ENCODE measurements at places on chromosomes 13 and 19. TPM values are rescaled to one million over a fixed set of nuclear protein-coding genes. Genes with fewer than 3 reads are reported as not detected.

The UBL5 gene
- 327 TPM for total RNA-seq

DNA sequence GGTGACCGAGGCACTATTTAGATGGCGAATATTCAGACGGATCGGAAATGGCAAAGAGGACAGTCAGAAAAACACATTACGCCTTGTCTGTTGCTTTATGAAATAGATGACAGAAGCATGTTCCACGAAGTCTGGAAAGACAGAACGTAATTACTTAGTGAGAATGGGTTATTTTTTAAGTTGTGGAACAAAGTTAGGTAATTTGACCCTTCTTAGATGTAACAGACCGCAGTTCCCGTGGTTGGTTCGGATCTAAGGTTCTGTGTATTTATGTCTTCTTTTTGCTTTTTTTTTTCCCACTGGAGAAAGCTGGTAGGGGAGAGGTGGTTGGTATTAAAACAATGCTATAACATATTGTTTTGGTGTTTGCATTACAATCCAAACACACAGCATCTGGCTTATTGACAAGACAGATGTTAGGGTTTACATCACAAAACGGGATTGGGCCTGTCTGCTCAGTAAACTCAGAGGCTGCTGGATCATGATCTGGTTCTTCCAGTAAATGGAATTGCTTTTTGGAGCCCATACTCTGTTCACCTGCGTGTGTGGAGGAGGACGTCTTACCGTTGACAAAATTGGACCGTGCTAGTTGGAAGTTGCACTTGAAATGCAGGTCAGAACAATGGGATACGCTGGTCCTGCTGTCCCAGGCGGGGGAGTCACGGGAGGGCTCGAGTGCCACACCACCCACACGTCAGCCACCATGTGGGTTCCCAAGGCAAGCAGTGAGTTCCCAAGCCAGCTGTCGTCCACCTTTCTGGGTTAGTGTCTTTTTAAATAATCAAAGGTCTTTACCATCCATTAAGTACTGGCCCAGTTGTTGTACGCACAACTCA, 13.8 kb downstream of the ATP11A start:
- DNase-seq = no peak

DNA sequence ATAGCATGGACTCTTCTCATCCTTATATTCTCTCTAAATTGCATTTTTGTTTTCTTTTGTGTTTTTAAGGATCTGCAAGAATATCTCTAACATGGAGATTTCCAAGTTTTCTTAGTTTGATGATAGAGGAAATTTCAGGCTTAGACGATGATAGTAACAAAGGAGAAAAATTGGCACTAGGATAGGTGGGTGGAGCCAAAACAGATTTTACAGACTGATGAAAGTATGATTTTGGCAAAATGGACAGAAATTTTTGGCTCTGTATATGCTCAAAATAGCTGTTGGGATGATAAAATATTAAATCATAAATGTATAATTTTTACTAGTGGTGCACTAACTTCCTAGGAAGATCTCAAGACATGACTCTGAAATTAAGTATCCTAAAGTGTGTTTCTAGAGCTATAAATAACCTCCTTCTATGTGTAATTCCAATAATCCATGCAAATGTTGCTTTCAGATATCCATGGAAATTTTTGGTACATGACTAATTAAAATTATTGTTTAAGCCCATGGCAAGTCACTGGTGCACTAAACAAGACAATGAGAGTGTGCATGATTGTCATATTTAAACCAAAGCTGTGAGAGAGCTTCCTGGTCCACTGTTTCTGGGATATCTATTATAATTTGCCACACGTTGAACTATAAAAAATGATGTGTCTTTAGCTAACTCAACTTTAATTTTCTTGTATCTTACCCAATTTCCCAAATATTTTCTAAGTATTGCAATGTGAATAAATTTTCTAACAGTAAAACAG, 55.8 kb upstream of the NBEA start:
- DNase-seq = no peak

DNA sequence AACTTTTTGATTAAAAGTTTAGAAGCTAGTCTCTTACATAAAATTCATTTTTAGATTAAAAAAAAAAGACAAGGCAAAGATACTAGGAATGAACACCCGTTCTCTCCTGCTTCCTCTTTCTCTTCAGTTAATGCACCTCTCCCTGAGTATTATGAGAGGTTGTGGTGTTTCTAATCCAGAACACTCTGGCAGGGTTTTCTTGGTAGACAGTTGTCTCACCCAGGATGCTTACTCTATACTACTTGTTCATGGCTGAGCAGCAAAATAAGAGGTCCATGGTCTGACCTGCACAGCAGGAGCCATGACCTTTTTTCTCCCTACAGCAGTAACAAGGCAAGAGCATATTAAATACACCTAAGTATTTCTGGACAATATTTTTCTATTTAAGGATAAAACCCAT, 62.0 kb downstream of the MICU2 start:
- DNase-seq = no peak

The KLC3 gene
- 0.44 TPM for total RNA-seq

GRCh38 chr13:112248862-112249592, 127.1 kb upstream of the SPACA7 start:
- no peak for DNase-seq

The LRRC63 gene
- 0.82 TPM for total RNA-seq

The MISP3 gene
- total RNA-seq = 0.26 TPM

- no peak for DNase-seq
Measured at GRCh38 chr13:24103782-24104372, 56.6 kb upstream of the SPATA13 start.

- no peak for DNase-seq
Measured at GRCh38 chr19:4472174-4472974, at the start of gene HDGFL2. Gene HDGFL2 (plus strand): TSS chr19:4472297. CDS start chr19:4472351, 54 bp downstream.

The WDR87 gene
- not detected for total RNA-seq

GRCh38 chr13:39976481-39976880, 321.0 kb downstream of the COG6 start:
- DNase-seq = peak; percentile 18

DNA sequence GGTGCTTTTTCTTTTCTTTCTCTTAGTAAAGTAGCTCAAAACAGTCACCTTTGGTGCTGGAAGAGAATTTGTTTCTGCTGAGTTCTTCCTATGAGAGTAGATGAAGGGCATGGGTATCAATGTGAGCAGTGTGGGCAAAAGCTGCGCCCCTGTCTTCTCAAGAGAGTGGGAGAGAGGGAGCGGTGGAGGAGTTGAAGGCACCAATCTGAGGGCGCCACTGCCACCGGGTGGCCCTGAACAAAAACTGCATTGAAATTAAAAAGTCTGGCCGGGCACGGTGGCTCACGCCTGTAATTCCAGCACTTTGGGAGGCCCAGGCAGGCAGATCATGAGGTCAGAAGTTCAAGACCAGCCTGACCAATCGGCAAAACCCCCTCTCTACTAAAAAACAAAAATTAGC, 28.7 kb upstream of the EPHX3 start:
- peak; percentile 49 for DNase-seq

Data from A673 (cell line).